Upper lobe of left lung (tissue), 6 donors: ENCODE measurements at places on chromosomes 12 and 14.

DNA sequence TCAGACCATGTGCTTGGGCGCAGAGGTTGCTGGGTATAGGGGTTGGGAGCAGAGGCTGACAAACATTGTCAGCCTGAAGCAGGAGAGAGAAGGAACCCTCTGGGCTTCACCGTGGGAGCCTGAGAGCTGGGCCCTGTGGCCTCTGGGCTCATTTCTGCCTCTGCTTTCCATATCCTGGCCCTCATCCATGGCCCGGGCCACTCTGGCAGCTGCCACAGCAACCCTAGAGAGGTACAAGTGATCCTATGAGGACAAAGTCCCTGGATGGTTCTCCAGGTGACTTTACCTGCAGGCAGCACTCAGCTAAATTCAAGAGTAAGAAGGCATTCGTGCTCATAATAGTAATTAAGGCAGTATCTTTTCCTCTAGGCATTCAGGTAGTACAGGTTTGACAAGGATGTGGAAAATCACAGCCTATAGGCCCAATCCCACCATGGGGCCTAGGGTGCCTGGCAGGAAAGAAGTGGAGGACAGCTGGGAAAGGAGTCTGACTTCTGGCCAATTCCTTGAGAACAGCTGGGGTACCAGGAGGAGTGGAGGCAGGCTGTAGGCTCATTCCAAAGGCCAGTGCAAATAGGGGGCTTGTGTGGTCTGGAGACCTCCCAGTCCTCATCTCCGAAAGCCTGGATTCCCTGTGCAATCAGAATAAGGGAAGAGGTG lies 3.6 kb upstream of the TTC7B start:
- DNase-seq: no peak

GRCh38 chr14:51733147-51733546 lies 81.4 kb downstream of the FRMD6 start:
- no peak for DNase-seq

DNA sequence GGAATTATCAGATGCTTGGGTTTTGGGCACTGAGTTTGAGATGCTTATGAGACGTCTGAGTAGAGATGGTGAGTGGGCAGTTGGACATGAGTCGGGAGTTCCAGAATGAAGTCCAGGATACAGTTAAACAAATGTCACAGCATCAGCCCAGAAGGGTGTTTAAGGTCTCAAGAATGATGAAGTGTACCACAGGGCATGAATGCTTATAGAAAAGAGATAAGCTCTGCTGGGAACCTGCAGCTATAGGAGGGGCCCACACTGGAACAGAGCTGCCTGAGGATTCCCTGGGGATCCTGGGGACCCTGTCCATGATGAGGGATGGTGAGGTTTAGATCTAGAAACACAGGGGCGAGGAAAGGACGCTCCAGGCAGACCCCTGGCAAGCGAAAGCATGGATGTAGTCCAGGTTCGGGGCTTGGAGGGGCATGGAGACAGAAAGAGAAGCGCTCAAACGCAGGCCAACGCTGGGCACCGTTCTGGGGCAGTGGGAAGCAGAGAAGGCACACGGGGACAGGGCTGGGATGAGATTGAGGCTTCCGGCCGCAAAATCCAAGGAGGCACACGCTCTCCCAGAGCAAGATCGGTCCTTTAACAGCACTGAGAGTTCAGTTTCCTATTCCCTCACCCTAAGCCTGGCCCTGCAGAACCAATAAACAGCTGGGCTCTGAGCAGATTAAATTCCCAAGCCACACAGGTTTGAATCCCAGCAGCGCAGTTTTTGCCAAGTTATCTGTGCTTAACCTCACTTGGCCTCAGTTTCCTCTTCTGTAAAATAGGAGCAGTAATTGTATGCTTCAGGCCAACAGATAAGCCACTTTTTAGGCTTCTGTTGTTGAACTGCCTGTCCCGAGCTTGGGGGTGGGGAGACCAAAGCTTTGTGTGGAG lies 52.9 kb downstream of the EID3 start:
- DNase-seq: no peak

DNA sequence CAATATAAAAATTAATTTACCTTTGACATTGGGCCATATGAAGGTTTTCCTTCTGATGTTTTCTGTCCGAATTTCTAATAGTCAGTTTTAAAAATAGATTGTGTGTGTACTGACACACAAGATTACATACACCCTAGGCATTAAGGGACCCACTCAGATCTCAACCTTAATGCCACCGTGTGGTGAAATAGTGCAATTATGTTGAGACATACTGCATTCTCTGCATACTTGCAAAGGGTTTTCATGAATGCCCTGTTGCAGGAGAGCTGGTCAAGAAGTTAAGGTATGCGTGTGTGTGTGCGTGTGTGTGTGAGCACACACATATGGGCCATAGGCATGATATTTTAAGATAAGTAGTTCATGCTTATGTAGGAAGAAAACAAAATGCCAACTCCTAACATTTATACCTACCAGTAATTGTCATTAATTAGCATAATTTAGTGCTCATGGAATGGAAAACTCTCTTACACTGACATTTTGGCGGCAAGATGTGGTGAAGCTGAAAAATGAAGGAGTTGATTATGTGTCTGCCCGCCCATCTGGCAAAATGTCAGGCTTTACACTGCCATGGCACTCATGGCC lies 58.8 kb downstream of the PIK3C2G start:
- DNase-seq: peak; percentile 23

DNA sequence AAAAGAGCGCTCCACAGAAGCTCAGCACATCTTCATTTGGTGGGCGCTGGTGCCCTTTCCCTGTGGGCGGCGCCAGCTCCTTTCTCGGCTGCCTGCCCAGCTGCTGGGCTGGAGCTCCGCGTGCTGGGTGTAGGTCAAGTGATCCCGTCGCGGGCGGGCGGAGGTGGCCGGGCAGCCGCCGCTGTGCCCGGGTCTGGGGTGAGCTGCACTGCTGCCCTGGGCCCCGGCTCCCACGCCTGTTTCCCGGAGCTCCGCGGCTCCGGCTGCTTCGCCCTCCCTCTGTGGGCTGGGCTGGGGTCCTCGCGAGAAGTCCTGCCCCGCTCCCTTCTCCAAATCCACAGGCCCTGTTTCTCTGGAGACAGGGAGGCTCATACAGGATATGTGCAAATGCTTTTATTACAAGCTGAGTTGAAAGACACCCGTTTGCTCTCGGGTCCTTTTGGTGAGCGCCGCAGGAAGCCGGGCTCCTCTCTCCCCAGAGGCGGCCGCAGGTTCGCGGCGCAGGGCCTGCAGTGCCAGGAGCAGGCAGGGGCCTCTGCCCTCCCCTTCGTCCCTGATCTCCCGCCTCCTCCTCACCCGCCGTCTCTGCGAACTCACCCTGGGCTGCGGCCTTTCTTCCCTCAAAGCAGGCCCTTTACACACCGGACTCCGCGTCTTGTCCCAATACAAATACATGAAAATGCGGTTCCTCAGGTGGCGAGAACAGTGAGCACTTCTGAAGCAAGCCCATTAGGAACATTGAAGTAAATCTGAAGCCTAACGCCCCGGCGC lies 67.8 kb upstream of the CAPRIN2 start:
- peak; percentile 82 for DNase-seq

DNA sequence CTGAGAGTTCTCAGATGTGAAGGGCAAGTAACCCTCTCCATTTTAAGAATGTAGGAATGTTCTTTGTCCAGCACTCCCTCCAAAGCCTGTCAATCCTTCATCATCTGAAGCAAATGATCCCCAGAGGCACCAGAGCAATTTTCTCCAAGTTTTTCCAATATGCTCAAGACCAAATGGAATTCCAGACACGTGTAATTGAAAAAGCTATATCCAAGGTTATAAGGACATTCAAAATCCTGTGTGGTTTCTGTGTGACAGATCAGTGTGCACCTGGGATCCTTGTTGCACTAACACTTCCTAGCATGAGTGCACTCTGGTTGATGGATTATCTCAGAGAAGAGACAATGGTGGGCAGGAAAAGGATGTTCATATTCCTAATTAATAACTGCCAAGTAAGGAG lies 65.6 kb upstream of the OVCH1 start:
- DNase-seq: no peak
